ENCODE measurements at places on chromosomes 1 and 21.

- DNase-seq, result no peak
Measured at GRCh38 chr1:15412175-15412800, 2.6 kb downstream of the EFHD2 start.

DNA sequence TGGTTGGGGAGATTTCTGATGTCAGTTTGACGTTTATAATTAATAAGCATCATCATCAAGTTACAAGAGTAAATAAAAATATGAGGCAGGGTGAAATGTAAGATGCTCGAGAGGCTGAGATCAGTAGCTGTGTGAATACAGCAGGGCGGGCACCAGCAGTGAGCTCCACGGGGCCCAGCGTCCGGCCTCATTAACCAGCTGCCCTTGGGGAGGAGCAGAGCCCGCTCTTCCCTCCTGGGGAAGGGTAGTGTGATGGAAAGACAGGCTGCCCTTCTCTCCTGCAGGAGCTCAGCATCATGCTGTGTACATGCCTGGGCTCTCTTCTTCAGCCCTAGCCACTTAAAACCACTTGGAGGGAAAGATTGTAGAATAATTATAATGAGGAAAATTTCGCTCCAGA, 23.4 kb downstream of the PDE9A start:
- no peak for DNase-seq

- DNase-seq, result no peak
Measured at GRCh38 chr21:40242586-40243265, 375.5 kb downstream of the PCP4 start.

DNA sequence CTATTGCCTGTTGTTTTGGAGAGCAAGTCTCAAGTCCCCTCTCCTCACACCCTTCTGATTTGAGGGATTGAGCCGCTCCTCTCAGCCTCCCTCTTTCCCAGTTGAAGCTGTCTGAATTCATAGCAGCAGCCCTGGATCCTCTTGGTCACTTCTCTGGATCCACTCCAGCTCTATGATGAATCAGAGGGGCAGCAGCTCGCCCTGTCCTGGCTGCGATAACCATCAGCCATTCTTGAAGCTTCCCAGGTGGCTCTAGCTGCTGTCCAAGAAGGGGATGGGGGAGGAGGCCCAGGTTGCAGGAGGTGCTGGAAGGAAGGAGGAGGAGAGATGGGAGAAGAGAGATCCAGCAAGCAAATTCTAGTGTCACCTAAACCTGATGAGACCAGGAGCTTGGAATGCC, 31.3 kb downstream of the WNT4 start:
- no peak for DNase-seq

DNA sequence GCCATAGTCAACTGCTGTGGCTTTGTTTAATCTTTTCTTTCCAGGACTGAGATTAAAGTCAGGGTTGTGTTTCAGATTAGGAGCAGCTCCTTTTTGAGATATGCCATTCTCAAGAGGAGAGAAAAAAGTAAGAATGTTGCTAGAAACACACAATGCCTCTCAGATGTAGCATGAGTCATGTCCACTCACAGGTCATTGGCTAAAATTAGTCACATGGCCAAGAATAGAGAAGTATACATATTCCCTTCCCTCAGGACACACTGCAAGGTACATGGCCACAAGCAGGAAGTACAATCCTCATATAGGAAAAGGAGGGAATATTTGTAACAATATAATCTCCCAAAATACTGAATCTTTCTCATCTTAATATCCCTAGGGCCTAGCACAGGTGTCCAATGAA, 141.9 kb upstream of the PTBP2 start:
- DNase-seq, result no peak

GRCh38 chr1:238596703-238597102, 706.0 kb upstream of the ZP4 start:
- DNase-seq, result no peak

DNA sequence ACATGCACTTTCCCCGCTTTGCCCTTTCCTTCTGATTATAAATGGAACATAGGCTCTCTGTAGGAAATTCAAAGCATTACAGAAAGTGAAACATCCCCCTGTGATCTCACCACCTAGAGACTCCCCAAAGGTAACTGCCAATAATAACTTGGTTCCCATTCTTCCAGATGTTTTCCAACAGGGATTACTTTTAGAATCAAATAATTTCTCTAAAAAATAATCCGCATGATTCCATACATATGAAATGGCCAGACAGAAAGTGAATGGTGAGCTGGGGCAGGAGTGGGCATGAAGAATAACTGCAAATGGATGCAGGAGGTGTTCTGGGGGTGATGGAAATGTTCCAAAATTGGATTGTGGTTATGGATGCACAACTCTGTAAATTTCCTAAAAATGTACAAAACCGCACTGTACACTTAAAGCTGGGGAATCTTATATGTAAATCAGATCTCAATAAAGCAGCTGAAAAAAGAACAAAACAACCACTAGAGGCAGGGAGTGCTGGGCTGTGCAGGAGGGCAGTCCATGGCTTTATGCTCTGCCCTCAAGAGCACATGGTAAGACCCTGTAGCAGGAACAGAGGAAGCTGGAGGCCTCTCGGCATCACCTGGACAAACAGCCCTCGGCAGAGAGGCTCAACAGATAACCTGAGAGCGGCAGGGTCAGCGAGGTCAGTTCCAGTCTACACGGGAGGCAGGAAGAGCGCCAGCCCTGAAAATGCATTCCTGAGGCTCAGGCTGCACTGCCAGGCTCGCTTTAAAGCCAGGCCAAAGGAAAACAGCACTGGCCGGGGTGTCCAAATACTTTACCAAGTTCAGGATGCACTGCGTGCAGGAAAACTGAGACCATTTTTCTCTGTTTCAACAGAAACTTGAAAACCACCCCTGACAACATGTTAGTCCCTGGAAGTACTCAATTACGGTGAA, 39.7 kb downstream of the CAPZB start:
- DNase-seq, result peak; percentile 49

GRCh38 chr1:62109124-62109523, 85.5 kb upstream of the L1TD1 start:
- no peak for DNase-seq

DNA sequence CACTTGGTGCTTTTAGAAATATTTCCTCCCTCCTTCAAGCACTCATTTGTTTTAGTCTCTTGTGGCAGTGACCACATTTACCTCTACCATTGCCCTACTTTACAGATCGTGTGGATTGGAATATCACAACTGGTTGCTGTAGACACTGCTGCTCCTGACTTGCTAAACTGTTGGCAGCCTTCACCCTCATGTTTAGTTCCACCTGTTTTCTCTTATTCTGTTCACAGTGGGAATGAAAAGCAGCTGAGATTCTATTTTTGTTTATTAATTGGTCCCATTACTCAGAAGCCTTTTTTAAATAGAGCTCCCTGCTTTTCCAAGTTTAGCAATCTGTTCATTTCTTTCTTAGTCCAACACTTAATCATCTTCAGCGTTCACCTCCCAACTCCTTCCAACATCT, 308.9 kb downstream of the RWDD3 start:
- no peak for DNase-seq

GRCh38 chr1:111880881-111881837, 108.3 kb downstream of the KCND3 start:
- DNase-seq, result no peak

DNA sequence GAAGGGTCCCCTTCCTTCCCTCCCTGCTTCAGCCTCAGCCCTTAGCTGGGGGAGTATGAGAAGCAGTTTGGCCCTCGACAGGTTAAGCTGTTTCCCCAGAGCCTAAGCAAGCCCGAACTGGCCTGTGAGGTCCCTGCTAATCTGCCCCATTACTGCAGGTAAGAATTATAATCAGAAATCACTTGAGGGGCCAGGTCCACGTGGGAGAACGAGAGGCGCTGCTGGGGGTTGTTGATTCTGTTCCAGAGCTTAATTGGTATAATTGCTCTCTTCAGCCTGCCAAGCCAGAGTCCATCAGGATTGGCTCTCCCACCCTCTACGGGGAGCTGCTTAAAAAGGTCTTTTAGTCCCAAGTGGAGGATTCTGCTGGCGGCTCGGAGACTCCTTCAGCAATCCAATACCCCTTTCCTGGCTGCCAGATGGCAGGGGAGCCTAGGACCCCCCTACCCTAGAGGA, 70.8 kb downstream of the UBE2T start:
- no peak for DNase-seq

DNA sequence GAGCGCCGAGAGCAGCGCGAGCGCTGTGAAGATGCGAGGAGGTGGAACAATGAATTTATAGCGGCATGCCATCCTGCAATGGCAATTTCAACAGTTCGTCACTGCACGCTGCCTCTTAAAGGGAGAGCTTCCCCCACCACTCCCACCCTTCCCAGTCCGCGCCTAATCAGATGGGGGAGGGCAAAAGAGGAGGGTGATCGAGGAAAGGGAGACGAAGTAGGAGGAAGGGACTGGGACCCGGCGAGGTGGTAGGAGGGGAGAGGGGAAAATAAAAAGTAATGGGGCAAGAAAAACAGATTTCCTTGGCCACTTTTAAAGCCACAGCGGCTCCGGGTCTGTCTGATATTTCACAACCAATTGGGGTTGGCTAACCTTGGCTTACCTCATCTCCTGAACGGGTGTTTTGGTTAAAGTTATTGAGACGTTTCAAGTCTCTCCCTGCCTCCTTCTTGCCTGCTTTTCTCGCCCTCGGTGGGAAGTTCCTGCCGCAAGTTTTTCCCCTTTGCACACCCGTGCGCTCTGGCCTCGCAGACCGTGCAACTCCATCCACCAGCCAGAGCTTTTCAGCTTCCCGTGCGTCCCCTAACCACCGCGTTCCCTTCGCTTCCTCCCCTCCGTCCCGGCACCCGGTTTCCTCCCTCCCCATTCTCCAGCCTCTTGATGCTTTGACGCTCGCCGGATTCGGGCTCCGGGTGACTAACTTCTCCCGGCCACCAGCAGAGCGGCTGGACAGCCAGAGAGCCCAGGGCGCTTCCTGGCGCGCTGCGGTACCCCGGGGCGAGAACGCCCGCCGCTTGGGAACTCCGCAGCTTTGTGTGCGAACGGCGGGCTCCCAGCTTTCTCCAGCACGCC, at the start of gene ADAMTS5:
Gene ADAMTS5 (minus strand): TSS at position 27 of the 852 bp plus-strand sequence. CDS start 697 bp downstream, outside the sequence.
- peak; percentile 59 for DNase-seq

- DNase-seq, result no peak
Measured at GRCh38 chr1:63198871-63199394, 123.4 kb upstream of the FOXD3 start.

DNA sequence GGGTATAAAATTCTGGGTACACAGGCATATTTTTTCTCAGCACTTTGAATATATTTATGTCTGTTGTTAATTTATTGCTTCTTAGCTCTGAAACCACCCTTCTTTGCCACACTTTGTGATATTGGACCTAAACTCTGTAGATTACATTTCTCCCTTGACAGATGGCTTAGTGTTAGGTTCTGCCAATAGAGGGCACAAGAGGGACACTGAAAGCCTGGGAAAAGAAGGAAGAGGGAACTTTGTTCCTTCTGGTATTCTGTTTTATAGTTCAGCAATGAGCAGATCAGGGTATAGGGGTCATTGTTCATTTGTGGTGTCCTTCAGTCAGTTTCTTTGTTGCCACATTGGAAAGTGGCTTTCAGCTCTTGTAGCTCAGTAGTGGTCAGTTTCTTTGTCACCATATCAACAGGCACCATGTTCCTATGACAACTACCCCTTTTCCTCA, 423.5 kb upstream of the PROX1 start:
- no peak for DNase-seq

DNA sequence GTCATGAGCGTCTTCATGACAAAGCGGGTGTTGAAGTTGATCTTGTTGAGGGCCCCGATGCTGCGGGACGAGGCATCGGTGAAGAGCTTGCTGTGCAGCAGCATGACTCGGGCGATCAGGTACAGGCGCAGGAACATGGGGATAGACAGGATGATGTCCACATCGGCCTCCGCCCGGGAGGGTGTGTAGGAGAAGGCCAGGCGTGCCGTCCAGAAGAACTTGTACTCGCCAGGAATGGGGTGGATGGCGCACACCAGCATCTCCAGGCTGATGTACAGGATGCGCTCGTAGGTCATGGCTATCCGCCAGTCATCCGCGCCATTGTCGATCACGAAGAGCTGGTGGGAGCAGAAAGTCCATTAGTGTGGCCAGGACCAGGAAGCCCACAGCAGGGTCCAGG, 98.0 kb downstream of the KCNN3 start:
- no peak for DNase-seq

GRCh38 chr1:15760520-15761211, 2.1 kb downstream of the FBLIM1 start:
- no peak for DNase-seq

- DNase-seq, result no peak
Measured at GRCh38 chr1:7640920-7641585, 130.0 kb upstream of the VAMP3 start.

DNA sequence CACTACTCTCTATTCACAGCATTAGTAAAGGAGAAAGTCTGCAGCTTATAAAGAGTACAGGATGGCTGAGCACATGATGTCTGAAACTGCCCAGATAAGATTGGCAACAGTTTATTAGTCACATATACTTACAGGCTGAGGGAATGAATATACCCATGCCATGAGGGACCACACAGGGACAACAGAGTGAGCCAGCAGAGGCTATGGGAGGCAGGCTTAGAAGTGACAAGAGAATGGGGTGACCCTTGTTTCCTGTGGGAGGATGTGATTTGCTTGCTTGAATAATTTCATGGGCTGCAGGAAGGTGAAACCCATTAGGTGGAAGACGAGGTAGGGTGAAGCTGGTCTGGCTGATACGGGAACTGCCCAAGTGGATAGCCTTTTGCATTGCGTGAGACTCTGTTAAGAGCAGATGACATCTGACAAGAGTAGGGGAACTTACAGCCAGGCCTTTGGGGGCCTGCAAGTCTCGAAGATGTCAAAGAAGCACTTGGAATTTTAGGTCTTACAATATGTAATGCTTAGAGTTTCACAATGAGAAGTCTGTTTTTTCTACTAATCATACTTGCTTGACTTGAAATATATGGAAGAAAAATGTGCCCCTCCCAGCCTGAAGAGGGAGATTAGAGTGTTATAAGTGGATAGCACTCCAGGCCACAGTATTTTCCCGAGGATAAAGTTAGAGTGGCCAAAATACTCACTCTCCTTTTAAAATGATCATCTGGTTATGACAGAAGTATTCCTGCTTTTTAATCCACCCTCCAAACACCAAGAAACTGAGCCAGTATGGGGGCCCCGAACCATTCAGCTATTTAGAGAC, 34.6 kb upstream of the TNFSF4 start:
- DNase-seq, result no peak

GRCh38 chr1:78370779-78371482, 119.8 kb upstream of the PTGFR start:
- no peak for DNase-seq

DNA sequence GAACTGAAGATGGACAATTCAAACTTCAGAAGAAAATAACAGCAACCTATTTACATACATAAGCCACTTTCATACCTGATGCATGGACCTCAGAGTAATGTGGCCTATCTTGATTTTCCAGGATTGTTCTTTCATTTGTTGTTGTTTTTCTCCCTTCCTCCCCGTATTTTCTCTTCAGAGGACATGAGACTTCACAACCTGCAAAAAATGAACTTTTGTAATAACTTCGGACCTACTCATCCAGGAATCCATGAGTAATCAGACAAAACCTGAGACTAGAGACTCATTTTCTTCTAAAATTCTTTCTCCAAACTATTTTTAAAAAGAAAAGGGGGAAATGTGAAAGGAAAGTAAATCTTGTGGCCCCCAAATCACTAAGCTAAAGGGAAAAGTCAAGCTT, 17.6 kb upstream of the PLA2G5 start:
- no peak for DNase-seq

- DNase-seq, result no peak
Measured at GRCh38 chr1:16174886-16175598, 19.2 kb upstream of the EPHA2 start.
